Activated CD8-positive, alpha-beta memory T cell treated with anti-CD3 and anti-CD28 coated beads, Interleukin-2, amount 10 ng/mL, durations not matched to agents 7 days and 5 days (primary cell): ENCODE measurements at places on chromosomes 2 and 18.

- no peak for DNase-seq
These were observed 926.2 kb upstream of the SOX11 start for GRCh38 chr2:4765787-4766530.

DNA sequence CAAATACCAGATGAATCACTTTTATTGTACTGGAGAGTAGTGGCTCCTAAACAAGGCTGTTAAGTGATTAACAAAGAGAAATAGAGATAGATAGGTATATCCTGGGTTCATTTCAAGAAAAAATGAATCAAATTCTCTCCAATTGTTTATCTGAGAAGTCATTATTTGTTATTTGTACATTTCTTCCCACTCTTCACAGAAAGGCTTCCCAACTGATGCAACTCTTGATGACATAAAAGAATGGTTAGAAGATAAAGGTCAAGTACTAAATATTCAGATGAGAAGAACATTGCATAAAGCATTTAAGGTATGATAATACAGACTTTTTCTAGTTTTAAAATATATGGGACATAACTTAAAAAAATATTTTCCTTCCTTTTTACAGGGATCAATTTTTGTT, 7.9 kb downstream of the SSB start:
- no peak for DNase-seq

GRCh38 chr2:168245074-168245825, 2.1 kb downstream of the STK39 start:
- no peak for DNase-seq

GRCh38 chr2:30975156-30975555, 163.1 kb downstream of the GALNT14 start:
- no peak for DNase-seq

GRCh38 chr2:104433657-104434056, 420.3 kb upstream of the POU3F3 start:
- DNase-seq = no peak
